ENCODE measurements at places on chromosomes 7 and 10.

DNA sequence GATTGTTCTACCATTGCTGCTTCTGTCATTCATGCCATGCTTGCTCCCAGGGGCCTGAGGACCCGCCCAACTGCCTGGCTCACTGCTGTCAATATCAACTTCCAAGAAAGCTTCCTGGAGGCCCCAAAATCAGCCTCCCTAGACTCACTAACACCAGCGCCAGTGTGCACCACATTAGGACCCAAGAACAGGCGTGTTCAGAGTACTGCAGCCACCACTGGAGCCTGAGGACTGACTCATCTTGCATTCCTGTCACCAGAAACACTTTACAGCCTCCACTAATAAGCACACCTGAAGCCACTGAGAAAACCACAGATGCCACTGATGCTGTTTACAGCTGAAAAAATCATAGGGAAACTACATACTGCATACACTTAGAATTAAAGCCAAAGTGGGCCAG is 1284.3 kb downstream of the TYW1 start:
- DNase-seq: no peak

DNA sequence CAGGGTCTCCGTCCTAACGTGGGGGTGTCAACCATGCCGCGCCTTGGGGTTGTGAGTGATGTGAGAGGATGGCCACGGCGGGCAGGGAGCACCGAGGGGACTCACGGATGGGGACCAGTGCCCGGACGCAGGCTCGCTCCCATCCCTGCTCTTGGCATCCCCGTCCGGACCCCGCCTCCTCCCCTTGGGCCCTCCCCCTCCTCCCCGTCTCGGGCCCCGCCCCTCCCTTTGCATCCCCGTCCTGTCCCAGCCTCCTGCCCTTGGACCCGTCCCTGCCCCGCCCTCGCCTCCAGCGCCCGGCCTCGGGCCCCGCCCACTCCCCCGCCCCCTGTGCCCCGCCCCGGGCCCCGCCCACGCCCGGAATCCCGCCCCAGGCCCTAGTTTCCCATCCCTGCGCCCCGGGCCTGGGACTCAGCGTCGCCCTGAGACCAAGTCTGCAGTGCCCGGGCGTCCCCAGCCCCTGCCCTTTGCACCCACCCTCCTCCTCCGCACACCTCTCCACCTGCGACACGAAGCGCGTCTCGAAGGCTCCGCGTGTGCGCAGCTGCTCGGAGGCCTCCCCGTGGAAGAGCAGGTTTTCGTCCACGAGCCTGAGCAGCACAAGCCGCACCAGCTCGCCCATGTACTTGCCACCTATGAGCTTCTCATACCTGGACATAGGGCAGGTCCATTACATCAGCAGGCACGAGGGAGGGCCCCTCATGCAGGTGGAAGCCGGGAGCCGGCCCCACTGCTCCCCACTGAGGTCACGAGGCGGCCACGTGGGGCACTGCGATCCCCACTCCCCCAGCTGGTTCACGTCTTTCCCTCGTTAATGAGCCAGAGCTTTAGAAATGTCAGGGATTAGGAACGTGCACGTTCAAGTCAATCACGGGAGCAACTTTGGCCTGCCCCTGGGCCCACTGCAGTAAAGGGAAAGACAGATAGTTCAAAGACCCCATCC is 5.1 kb upstream of the MYL7 start:
- DNase-seq: peak; percentile 69

DNA sequence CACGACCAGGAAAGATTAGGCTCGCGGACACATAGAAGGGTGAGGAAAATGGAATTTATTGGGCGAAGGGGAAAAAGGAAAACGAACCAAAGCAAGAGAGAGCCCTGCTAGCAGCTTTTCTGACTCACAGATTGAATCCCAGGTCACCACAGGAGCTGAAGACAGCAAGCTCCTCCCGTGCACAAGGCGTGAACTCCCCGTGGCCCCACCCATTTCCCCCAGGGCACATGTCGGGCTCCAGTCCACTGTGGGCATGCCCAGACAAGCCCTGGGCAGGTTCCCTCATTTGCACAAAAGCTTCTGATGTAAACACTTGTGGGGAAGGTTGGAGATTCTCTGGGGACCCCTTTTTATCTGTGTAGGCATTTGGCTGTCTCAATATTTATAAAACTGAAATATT is 582.4 kb downstream of the SUGCT start:
- peak; percentile 26 for DNase-seq

- DNase-seq: no peak
Observed at GRCh38 chr10:19848226-19848985, 32.2 kb downstream of the PLXDC2 start.

DNA sequence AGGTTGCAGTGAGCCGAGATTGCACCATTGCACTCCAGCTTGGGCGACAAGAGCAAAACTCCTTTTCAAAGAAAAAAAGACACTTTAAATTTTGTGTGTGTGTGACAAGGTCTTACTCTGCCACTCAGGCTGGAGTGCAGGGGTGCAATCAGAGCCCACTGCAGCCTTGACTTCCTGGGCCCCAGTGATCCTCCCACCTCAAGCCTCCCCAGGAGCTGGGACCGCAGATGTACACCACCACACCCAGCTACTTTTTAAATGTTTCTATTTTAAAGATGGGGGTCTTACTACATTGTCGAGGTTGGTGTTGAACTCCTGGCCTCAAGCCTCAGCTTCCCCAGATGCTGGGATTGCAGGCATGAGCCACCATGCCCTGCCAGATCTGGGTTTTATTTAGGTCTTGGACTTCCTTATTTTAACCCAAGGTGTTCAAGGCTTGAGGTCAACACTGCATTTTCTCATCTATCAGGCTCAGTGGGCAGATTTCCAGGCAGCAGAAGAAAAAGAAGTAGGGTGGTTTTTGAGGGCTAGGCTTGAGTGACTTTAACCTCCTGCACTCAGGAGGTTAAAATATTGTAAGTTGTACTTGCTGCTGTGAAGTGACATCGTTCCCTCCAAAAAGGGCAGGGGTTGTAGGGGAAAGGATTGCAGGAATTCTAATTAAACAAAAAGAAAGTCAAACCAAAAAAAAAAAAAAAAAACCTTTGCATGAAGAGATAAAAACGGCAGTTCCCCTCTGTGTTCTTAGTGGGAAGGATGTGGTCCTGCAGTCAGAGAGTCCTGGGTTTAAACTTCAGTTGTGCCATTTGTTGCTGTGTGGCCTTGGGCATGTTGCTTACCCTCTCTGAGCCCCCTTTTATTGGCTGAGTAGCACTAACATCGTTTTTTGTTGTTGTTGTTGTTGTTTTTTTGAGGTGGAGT is 71.5 kb downstream of the CARD11 start:
- DNase-seq: no peak

GRCh38 chr10:76961841-76962240 is 675.8 kb downstream of the KCNMA1 start:
- no peak for DNase-seq

DNA sequence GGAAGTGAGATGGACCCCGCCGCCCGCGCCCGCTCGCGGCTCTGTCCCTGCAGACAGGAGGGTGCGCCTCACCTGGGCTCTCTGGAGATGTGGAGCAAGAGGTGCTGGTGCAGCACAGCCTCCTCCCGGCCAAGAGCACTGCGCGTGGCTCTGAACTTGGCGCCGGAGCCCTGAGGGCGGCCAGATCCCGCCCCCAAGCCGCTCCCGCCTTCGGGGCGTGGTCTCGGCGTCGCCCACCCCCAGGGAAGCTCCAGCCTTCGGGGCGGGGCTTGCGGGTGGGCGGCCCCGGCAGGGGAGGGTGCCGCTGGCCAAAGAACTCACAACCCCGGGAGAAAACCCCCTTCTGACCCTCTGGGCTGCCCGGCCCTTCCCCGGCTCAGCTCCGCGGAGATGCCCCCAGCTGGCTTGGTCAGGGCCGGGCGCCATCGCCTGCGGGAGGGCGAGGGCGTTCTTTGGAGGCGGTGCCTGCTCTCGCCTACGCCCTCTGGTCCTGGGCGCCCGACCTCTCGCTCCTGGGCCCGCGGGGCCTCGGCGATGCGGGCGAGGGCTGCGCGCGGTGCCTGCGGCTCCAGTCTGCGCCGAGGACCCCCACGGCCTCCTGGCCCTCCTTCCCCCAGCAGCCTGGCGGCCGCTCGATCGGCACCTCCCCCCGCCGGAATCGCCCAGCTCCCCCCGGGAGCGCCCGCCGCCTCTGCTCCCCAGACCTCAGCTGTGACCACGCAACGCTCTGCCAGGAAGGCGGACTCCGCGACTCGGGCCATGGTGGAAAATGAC is at the start of gene ZNF488:
Gene ZNF488 (minus strand): TSS at position 146 of the 774 bp plus-strand sequence. CDS start 15,464 bp downstream, outside the sequence.
- DNase-seq: peak; percentile 74

GRCh38 chr7:118836933-118837332 is 612.4 kb downstream of the ANKRD7 start:
- no peak for DNase-seq

- no peak for DNase-seq
Observed at GRCh38 chr7:34269084-34269483, 363.7 kb downstream of the BMPER start.

DNA sequence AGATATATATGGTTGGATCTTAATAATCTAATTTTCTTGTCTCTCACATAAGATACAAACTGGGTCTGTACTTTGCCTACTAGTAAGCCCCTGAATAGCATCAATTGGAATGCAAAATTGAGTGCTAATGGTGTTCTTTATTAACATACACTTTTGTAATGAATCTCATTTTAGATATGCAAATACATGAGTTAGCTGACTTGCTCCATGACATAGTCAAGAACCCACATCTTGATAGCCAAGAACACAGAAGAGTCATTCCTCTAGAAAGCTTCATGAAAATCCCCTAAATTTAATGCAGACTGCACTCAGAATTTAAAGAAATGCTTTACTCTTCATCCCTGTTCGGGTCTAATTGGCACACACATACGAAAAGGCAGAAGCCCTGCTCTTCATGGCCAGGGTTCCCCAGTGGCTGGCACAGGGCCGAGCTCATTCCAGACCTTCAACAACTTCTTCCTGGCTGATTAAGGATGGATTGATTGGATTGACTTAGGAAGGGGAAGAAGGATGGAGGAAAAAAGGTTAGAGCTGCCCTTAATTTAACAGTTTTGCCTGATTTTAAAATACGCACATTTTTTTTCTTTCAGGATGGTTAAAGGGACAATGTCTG is 431.1 kb upstream of the KLF6 start:
- no peak for DNase-seq

- no peak for DNase-seq
Observed at GRCh38 chr7:81715984-81716588, 53.8 kb downstream of the HGF start.

GRCh38 chr10:92742331-92743228 is 52.8 kb downstream of the HHEX start:
- DNase-seq: no peak

DNA sequence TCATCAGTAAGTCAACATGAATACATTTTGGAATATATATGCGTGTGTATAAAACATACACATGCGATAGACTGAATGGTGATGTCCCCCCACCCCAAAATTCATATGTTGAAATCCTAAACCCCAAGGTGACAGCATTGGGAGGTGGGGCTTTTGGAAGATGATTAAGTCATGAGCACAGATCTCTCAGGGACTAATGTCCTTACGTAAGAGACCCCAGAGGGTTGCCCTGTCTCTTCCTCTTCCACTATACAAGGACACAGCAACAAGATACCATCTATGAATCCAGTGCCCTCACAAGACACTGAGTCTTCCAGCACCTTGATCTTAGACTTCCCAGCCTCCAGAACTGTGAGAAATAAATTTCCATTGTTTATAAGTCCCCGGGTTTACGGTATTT is 22.5 kb downstream of the DRGX start:
- no peak for DNase-seq

DNA sequence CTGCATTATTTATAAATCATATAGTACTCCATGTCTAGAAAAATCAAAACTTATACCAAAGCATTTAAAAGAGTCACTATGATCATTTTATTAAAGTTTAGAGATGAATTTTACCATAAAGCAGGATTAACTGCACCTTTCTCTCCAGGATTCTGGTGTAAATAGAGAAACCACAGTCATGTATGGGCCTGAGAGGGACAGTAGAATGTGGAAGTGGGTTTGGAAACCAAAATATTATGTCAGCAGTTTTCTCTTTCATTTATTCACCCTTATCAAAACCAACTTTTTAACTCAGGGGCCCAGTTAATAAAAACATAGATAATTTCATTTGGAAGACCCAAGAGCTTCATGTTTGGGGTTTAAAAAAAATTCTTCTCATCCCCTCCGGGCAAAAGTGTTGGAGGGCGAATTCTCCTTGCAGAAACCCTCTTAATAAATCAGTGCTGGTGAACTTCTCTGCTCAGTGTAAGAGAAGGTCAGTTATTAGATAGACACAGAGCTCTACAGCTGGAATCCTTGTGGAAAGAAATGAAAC is 266.2 kb downstream of the CREB5 start:
- DNase-seq: no peak
